DMS79 treated with DMSO at 0.1 percent for 48 hours (cell line): ENCODE measurements at places on chromosomes 1 and 21.

DNA sequence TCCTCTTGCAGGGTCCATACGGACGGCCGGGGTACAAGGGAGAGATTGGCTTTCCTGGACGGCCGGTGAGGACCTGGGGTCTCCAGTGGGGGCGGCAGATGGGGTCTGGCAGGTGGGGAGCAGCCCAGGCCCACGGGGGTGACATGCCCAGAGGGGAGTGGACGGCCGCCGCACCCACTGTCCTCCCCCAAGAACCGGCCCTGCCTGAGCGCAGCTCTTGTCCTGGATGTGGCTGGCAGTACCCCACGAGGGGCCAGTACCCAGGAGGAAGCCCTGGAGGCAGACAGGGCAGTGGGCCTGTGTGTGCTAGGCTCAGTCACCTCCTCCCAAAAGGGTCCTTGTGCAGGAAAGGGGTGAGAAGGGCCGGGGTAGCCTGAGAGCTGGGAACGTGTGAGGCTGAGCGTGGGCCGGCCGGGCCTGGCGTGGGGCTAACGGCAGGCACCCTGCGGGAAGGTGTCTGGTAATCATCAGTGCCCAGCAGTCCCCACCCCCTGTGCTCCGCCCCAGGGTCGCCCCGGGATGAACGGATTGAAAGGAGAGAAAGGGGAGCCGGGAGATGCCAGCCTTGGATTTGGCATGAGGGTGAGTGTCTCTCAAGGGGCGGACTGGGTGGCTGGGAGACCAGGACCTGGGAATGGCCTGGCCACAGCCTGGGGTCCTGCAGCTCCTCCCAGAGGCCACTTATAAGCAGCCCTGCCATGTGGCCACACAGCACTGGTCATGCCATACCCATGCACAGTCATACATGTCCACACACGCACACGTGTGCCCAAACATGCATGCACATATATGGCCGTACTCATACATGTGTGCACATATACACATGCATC, 47.2 kb downstream of the SLC19A1 start:
- DNase-seq, result no peak

GRCh38 chr21:46205766-46206162, 21.5 kb upstream of the SPATC1L start:
- DNase-seq, result no peak

DNA sequence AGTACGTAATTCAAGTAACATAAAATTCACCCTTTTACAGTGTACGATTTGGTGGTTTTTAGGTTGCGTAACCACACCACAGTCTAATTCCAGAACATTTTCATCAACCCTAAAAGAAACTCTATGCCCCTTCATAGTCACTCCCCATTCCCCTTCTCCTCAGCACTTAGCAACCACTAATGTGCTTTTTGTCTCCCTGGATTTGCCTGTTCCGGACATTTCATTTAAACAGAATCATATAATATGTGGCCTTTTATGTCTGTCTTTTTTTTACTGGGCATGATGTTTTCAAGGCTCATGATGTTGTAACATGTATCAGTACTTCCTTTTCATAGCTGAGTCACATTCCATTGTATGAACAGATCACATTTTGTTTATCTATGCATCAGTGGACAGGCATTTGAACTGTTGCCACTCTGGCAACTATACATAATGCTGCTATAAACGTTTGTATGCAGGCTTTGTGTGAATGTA, 20.8 kb downstream of the OBSCN start:
- no peak for DNase-seq

GRCh38 chr1:26158271-26158907, 490 bp upstream of the FAM110D start:
- no peak for DNase-seq

DNA sequence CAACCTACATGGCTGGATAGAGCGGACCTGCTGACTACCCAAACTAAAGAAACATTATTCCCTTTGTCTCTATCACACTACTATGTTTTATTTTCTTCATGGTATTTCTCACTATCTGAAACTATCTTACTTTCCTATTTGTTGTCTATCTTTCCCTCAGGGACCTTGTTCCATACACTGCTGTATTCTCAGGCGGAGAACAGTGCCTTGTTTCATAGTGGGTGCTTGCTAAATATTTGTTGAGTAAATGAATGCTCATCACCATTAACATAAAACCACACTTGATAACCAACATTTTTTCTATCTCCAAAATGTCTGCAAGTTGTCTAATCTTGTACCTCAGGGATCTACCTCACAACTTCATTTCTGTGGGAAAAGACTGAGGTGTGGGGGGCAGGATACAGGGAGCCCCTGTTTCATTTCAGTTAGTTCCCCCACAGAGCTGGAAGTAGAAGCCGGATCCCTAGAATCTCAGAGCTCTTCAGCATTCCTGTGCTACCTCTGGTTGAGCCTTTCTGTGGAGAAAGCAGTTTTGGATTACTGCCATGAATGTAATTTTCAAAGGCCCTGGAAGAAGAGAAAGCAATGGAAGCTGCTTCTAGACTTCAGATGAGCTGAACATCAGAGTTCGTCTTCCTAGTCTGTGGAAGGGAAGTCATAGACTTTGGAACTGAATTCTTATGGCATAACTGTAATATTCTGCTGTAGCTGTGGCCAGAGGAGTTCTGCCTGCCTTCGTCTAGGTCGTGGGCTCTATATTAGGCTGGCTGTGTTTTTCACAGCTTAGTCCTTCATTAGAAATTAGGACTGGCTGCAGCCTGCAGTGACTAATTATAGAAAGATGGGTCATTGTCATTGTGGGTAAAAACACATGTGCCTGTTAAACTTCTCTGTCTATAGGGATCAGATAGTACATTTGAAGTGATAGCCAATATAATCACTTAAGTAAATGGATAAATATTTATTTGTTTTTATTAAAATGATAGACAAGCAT, 293.2 kb upstream of the SGIP1 start:
- DNase-seq, result no peak

- no peak for DNase-seq
Observed at GRCh38 chr1:168979276-168979675, 127.2 kb upstream of the ATP1B1 start.

DNA sequence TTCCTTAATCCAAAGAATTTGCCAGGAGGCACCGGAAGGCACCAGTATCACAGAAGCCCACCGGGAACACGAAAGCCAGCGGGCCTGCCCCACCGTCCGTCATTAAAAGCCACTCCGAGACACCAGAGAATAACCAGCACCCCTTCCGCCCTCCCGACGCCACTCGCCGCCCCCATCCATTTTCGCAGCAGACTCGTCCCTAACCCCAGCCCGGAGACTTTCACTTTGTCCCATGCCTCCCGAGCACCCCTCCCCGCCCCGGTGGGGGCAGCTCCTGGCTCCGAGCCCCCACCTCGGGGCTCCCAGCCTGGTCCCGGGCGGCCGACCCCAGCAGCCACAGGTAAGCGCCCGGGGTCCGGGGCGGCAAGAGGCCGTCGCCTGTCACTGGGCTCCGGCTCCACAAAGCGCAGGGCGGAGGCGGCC, 105.4 kb downstream of the SLC45A1 start:
- DNase-seq, result peak; percentile 36

DNA sequence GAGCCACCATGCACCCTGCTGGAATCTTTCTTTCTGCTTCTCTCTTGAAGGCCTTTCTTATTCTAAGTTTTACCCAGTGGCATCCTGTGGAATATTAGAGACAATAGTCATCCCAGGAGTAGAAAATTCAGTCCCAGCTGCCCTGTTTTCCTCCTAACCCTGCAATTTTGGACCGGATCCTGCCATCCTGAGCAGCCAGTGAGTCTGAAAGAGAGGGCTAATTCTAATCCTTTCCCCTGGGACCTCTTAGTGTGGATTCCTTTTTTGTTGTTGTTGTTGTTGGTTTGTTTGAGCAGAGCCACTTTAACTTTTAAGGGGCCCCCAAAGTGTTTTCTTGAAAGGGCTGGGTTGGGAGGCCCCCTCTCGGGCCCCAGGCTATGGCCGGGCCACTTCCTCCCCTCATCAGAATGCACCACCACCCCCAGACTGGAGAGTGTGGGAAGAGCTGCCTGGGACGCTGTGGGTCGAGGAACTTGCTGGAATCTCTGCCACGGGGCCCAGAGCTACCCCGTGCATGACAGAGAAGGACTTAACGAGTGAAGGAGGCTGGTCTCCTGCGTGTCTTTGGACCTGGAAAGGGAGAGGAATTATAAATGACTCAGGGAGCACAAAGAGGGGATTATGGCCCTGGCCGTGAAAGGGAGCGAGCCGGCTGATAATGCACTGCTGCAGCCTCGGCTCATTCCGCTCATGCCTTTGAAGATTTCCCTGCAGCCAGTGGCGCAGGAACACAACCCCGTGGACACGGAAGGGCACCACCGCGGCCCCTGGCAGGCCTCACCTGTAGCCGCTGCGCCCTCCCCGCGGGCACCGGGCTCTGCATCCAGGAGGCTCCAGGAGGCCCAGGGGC, 81.0 kb upstream of the AKT3 start:
- no peak for DNase-seq

- no peak for DNase-seq
Observed at GRCh38 chr1:183293241-183293640, 107.2 kb downstream of the LAMC2 start.

DNA sequence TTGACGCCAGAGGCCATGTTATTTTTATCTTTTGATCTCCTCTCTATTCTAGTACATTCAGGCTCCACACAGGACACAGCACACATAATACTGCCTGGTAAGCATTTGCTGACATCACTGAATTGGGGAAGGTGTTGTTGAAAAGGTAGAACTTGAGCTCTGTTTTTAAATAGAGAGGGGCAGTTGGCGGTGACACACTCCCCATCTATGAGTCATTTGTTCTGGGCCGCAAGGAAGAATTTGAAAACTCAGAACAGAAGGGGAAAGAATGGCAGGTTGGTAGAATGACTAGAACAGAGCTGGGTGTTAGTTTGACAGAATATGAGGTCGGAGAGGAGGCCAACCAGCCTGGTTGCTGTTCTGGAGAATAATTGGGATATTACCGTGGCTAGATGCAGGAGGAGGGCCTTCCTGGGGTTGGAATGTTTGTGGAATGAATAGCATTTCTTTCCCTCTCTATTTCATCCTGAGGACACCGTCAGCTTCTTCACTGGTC, 52.1 kb upstream of the ERRFI1 start:
- DNase-seq, result peak; percentile 69

DNA sequence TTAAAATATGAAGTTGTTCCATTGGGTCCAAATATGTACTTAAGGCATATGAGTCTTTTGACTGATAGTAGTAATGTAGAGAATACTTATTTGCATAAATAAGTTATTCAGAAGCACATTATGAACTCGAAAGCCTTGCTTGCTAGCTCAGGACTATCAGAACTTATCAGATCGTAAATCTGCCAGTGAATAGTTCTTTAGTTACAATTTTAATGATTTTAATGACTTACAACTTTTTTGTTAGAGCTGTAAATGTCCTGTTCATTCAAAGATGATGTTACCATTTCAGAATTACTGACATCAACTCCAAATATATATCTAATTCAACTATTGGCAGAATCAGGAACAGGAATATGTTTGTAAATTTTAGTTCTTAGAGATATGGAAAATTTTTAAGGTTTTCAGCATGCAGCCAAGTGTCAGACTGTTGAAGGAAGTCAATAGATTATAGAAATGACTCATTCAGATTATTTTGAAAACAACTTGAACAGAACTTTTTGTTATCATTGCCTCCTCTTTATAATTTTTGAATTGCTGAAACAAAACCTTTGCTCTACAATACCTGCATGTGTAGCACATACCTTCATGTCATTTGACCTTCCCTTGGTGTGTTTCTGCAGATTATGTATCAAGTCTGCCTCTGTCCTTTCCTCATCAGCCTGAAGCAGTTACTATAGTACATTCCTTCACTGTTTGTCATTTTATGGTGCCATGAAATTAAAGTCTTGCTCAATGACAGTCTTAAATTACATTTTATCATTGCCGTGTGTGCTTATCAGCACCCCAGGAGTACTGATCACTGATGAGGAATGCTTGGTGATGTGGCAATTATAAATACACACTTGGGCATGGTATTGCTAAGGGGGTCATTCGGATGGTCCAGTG, 44.9 kb downstream of the LRRC8D start:
- no peak for DNase-seq

DNA sequence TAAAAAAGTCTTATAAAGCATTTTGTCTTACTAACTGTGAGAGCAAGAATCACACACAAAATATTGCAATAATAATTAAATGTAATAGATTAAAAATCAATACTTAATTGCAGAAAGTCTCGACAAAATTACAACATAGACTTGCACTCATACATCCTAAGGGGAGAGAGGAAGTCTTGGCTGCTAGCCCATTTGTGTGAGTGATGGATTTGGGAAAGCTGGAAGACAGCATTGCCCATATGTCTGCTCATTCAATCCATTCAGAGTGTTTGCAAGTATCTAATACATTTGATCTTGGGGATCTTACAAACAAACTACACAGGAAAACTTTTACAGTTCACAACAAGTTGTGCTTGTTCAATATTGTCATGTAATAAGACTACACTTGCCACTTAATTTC, 140.5 kb downstream of the COL11A1 start:
- DNase-seq, result no peak

GRCh38 chr1:218301217-218301616, 16.1 kb downstream of the RRP15 start:
- DNase-seq, result no peak

DNA sequence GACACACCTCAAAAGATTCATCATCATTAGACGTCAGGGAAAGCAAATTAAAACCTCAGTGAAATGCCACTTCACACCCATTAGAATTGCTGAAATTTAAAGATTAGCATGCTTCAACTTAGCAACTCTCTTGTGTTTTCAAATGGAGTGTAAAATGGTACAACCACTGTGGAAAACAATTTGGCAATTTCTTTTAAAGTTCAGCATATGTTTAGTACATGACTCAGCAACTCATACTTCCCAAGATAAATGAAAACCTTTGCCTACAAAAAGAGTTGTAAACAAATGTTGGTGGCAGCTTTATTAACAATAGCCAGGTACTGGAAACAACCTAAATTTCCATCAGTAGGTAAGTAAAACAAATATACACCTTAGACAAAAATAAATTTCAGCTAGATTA, 42.7 kb downstream of the ST3GAL3 start:
- no peak for DNase-seq

- peak; percentile 43 for DNase-seq
Observed at GRCh38 chr1:168623003-168623828, 46.8 kb downstream of the XCL1 start.

DNA sequence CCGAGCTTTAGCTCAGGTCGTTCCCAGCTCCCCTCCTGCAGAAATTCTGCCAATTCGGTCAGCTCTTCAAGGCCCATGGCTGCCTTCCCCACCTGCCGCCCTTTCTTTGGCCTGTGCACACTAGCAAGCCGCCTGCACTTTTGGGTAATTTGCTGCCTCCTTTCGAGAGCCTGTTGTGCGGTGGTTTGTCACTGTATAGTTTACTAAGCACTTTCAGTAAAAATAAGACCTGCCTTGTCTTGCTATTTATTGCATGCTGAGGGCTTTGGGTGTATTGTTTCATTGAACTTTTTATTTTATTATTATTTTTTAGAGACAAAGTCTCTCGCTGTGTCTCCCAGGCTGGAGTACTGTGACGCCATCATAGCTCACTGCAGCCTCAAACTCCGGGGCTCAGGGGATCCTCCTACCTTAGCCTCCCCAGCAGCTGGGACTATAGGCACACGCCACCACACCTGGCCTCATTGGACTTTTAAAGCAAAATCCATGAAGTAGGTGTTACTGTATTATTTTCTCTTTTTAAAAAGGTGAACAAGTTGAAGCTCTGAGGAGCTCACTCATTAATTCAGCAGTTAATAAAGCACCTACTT, 1.1 kb upstream of the FABP3 start:
- no peak for DNase-seq

GRCh38 chr21:23119491-23119890, 2121.3 kb downstream of the NCAM2 start:
- DNase-seq, result no peak
